Endothelial cell of umbilical vein (primary cell): ENCODE measurements at places on chromosomes 3 and 15. TPM values are rescaled to one million over a fixed set of nuclear protein-coding genes. Genes with fewer than 3 reads are reported as not detected.

DNA sequence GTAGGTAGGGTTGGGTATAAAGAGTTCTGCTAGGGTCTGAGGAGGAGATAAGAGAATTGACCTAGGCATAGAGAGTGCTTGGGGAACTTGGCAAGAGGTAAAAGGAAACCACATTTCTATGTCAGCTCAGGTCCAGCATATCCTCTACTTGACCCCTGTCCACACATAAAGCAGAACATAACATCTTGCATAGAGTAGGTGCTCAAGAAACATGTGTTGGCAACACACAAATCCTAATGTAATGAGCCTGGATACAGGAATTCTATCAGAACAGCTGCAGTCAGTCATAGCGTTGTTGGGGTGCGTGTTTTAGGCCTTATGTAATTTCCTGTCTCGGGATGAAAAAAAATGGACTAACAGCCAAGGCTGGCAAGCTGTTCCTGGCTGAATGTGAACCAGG is 35.0 kb upstream of the PLCL2 start:
- H3K27me3 ChIP-seq: no peaks in the 10 kb centered on the region
- DNase-seq: peak; percentile 81
- peaks cover 14% of the 10 kb centered on the region for H3K4me1 ChIP-seq
- peak overlapping the region; percentile 62 for H3K27ac ChIP-seq
- H3K36me3 ChIP-seq: no peaks in the 10 kb centered on the region

GRCh38 chr3:150135287-150135721 is 164.6 kb upstream of the PFN2 start:
- no peak overlapping the region for H3K27ac ChIP-seq
- DNase-seq: no peak
- H3K4me3 ChIP-seq: no peak overlapping the region
- no peaks in the 10 kb centered on the region for H3K36me3 ChIP-seq
- H3K4me1 ChIP-seq: no peaks in the 10 kb centered on the region

DNA sequence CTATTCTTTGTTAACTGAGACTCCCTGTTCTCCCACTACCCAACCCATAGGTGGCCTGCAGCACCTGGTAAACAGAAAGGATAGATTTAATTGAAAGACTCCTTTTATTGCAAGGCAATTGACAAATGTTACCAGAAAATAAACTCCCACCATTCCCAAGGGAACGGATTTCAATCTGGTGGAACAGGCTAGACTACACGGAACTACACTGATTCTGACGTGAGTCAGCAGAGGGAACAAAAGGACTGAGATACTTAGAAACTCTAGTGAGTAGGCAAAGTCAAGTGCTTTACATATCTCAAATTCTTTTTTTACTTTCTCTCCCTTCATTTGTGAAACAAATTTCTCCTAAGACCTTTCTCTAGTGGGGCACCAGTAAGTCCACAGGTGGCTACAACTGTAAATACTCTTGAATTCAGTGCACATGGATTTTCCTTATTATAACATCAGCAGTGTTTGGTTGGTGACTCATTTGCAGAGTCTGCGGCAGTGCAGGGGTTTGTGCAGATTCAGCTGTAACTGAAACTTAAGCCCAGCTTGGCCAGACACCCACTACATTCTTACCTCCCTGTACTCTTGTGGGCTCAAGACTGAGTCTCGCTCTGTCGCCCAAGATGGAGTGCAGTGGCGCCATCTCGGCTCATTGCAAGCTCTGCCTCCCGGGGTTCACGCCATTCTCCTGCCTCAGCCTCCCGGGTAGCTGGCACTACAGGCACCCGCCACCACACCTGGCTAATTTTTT is 34.3 kb upstream of the PLSCR2 start:
- peaks cover 35% of the 10 kb centered on the region for H3K4me1 ChIP-seq
- no peak overlapping the region for H3K27ac ChIP-seq
- H3K27me3 ChIP-seq: no peaks in the 10 kb centered on the region
- peak; percentile 45 for DNase-seq

DNA sequence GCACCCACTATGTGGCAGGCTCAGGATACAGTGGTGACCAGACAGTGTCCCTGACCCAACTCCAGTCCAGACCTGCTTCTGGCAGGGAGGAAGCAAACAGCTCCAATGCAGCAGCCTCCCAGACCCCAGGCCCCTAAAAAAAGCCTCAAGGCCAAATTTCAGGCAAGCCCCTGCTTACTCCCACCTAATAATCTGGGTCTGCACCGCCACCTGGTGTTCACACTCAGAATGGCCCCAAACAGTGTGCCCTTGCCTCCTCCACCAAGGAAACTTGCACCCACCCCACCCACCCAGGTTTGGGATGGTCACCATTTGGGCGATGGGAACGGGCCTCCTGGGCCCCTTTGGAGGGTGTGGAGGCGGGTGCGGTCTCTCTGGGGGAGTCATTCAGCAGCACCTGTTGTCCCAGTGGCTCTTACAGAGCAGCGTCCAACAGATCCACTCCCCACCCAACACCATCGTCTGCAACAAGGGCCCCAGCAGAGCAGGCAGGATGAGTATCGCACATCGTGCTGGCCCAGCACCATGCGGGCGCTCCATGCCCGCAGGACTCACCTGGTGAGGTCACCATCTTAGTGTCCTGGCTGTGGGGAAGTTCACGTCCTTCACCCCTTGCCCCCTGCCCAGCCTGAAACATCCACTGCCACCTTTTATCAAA is 17.3 kb downstream of the C3orf18 start:
- no peaks in the 10 kb centered on the region for H3K36me3 ChIP-seq
- no peak overlapping the region for H3K27ac ChIP-seq
- peak; percentile 52 for DNase-seq
- no peaks in the 10 kb centered on the region for H3K27me3 ChIP-seq

GRCh38 chr3:52454250-52454937 is 553 bp upstream of the TNNC1 start:
- H3K4me1 ChIP-seq: peaks cover 17% of the 10 kb centered on the region
- H3K36me3 ChIP-seq: peaks cover 19% of the 10 kb centered on the region
- no peak overlapping the region for H3K4me3 ChIP-seq
- no peak for DNase-seq
- H3K27me3 ChIP-seq: no peaks in the 10 kb centered on the region

DNA sequence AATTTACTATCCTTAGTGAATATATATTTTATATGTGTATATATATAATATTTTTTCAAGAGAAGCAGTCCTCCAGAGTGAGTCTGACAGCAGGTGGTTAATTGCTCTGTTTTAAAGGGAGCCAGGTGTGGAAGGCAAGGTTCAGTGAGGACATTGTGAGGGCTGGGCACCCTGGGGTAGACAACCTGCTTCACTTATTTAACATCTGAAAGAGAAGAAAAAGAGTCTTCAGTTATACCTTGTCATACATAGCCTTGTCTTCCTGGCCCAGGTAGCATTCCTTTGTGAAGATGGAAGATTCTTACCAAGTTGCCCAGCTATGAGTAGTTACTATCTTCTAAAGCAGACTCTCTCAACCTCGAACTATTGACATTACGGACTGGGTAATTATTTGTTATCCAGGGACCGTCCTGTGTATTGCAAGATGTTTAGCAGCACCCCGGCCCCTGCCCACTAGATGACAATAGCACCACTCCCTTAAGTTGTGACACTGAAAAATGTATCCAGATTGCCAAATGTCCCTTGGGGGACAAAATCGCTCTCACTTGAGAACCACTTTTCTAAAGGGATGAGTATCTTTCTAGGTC is 336.0 kb upstream of the TRIM42 start:
- DNase-seq: no peak
- H3K27me3 ChIP-seq: no peaks in the 10 kb centered on the region
- no peaks in the 10 kb centered on the region for H3K36me3 ChIP-seq
- no peaks in the 10 kb centered on the region for H3K4me1 ChIP-seq

DNA sequence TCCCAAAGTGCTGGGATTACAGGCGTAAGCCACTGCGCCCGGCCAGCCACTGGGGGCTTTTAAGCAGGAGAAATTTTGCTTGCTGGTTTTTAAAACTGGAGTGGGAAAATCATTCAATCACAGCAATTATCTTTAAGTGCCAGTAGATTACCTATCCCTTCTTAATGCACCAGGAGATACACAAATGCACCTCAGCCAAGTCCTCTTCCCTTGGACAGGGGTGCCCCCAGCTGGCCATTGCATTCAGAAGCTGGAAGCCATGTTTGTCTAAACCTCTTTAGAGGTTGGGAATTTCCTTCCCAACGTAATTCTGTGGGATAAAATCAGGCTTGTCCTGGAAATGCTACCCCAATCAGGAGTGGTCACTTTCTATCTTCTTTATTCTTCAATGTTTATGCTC is 26.6 kb downstream of the MIX23 start:
- no peak overlapping the region for H3K4me3 ChIP-seq
- H3K27ac ChIP-seq: no peak overlapping the region
- H3K4me1 ChIP-seq: no peaks in the 10 kb centered on the region
- peaks cover 3% of the 10 kb centered on the region for H3K36me3 ChIP-seq
- no peaks in the 10 kb centered on the region for H3K27me3 ChIP-seq

- no peaks in the 10 kb centered on the region for H3K27me3 ChIP-seq
- H3K4me3 ChIP-seq: no peak overlapping the region
- H3K36me3 ChIP-seq: no peaks in the 10 kb centered on the region
- DNase-seq: peak; percentile 74
- no peaks in the 10 kb centered on the region for H3K4me1 ChIP-seq
- no peak overlapping the region for H3K27ac ChIP-seq
Observed at GRCh38 chr3:141105828-141106628, 54.9 kb downstream of the SPSB4 start.

DNA sequence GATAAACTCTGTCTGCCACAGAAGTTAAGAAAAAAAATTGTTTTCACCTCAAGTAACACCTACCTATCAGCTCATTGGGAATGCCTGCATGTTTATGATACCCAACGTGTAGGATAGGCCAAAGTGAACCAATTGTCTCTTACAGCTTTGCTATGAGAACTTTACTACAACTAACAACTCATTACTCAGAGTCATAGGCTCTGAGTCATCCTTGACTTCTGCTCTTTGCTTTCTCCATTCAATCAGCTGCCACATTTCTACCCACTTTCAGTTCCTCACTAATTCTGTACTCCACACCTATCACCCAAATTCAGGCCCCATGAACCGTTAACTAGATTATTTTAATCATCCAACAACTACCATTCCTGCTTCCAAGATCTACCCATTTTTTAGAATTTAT is 843.9 kb downstream of the TUSC7 start:
- no peaks in the 10 kb centered on the region for H3K36me3 ChIP-seq
- H3K4me3 ChIP-seq: no peak overlapping the region
- no peak overlapping the region for H3K27ac ChIP-seq

The GABRA5 gene
- not detected in 2 replicates for total RNA-seq

The AMIGO3 gene
- total RNA-seq: 0.21 TPM in 1 of 2 replicates, not detected in the other
